ENCODE measurements at places on chromosomes 11 and 22.
A peak's percentile ranks its signal among the peaks of the same experiment; 100 is the strongest.

GRCh38 chr22:45284705-45285262 lies at the start of gene UPK3A:
TSS of gene UPK3A (plus strand) at chr22:45284949. CDS start at chr22:45285014, 65 bp downstream.
- DNase-seq: no peak

DNA sequence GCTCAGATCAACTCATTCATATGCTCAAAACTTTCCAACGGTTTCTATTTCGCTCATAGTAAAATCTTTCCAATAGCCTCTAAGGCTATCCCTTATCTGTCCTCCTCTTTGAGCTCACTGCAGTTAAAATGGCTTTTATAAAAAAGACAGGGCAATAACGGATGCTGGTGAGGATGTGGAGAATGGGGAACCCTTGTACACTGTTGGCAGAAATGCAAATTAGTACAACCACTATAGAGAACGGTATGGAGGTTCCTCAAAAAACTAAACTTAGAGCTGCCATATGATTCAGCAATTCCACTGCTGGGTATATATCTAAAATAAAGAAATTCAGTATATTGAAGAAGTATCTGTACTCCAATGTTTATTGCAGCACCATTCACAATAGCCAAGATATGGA lies 345.6 kb downstream of the DLG2 start:
- DNase-seq: no peak

- no peak for DNase-seq
Measured at GRCh38 chr11:118956847-118957469, 860 bp downstream of the UPK2 start.

DNA sequence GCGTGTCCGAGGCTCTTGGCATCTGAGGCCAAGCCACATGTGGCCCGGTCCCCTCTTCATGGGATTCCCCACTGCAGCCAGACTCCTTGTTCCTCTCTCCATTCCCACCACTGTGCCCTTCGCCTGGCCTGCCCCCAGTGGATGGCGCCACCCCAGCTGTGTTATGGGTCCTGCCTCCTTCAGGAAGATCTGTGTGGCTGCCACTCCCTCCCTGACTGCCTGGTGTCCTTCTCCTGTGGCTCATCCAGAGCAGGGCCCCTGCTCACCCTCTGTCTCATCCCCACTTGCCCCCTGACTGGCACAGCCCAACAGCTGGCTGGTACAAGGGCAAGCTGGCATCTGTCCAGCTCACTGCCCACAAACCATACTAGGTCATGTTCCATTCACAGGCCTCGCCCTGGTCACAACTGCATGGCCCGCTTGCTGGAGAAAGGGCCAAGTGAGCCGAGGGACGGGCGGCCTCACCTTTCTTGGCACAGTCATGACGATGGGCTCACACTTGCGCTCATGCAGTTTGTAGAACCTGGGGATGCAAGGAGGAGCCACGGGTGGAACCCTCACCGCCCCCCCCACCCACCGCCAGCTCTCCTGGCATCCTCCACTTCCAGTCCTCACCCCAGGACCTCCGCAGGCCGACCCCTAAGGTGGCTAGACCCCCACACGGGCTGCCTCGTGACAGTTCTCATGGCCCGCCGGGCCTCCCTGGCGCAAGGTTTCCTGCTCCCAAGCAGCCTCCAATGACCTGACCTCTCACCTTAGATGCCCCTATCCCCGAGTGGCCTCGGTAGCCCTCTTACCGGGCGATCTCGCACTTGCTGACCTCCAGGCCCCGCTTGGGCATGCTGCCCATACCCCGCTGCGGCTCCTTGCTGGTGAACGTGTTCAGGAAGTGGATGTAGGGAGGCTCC lies 2.1 kb upstream of the PTPRCAP start:
- no peak for DNase-seq

DNA sequence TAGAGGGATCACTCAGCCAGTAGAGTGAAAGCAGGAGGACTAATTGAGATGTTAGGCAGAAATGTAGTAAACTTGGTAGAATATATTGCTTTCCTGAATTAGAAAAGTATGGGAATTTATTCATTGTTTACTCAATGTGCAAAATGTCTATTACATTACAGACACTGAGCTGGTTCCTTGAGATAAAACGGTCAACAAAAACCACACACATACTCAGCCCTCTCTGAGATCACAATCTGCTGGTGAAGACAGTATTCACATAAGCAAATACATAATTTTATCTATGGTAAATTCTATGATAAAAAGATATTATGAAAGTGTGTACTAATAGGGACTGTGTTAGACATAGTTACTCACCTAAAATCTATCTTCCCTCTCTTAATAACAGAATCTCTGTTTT lies 833.5 kb downstream of the KCNA4 start:
- no peak for DNase-seq

GRCh38 chr11:9577556-9577955 lies 4.1 kb downstream of the WEE1 start:
- DNase-seq: no peak

DNA sequence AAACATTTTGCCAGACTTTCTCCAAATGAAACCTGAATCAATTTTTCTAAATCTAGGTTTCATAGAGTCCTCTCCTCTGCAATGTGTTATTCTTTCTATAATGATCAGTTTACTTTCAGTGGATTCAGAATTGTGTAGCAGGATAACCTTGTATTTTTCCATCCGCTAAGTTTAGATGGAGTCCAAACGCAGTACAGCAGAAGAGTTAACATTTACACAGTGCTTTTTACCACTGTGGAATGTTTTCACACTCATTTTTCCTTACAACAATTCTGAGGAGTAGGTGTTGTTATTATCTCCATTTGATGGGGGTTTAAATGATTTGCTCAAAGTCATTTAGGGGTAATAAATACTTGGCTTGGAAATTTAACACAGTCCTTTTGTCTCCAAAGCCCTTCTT lies 9.6 kb downstream of the RAG1 start:
- DNase-seq: no peak

DNA sequence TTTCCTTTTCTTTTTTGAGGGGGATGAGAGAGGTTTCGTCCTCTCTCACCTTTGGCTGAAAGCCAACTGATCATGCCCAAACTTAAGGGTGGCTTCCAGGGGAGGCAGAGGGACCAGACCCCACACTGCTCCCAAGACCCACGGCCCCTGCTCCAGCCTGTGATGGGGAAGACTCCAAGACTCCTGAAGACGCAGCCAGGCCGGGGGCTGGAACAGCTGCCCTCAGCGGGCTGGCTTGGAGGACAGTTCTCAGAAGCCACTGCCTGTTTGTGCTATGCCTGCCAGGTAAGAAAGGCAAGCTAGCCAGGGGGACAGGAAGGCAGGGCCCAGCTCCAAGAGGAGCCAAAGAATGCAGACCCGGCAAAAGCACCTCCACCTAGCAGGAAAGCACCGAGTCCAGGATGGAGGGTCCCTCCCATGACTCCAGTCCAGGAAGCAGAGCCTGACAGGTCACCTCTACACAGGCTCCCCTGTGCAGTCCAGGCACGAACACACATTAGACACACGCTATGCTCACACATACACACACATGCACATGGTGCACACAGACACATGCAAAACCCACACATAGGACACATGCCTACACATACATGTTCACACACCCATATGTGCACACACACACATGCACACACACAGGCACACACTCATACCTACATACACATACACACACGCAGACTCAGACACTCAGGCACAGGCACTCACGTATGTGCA lies 31.3 kb downstream of the GNB1L start:
- no peak for DNase-seq

DNA sequence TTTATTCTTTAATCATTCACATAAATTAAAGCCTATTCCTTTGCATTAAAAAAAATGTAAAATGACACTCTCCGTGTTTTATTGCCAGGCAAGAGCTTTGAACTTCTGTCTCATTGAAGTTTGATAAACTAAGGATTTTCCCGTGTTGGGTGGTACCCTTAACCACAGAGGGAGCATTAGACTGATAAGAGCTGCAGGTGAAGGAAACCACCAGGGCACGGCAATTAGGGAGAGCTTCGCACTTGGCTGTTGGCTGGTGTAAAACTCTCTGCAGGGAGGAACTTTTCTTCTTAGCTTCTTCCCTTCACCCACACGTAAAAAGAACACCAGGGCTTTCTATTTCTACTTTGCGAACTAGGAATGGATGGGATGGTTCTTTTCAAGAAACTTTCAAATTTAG lies 47.0 kb downstream of the CSTPP1 start:
- no peak for DNase-seq

DNA sequence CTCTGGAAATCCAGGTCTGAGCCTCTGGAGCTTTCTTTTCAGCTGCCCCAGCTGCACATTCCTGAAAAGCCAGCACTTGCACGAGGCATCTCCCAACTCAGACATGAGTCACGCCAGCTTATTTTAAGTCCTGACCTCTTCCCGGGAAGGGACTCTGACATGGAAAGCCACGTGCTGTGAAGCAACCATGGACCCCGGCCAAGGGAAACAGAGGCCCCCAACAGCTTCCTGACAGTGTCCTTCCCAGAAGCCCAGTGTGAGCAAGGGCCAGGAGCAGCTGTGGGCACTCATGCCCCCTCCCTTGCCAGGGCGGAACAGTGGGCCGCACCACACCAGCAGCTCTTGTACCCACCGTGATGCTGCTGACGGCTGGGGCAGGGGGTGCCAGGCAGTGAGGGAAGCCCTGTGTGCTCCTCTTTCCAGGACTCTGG lies 118.8 kb upstream of the CADM1 start:
- peak; percentile 96 for DNase-seq
